ENCODE measurements at places on chromosomes 3 and 15.

DNA sequence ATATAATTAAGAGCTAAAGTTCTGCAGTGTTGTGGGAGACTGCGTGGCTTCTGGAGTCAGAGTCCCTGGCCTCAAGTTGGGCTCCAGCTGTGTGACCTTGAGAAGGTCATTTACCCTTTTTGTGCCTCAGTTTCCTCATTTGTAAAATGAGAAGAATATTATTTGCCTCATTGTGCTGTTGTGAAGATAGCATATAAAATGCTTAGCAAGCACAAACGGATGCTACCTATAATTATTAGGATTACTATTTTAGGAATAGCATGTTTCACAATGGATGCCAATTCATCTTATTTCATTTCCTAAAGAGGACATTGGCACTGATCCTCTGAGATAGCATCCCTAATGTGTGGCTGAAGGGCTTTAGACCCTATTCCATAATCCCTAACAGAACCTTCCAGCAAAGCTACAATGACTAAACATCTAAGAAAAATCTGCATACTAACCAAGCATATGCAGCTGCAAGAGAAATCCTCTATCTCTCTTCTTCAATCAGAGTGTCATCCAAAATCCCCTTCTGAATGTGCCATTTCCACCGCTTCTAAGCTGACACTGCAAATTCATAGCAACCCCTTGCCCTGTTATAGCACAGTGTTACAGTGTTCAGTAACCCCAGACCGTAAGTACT lies 148.3 kb downstream of the RBMS3 start:
- DNase-seq, result no peak

DNA sequence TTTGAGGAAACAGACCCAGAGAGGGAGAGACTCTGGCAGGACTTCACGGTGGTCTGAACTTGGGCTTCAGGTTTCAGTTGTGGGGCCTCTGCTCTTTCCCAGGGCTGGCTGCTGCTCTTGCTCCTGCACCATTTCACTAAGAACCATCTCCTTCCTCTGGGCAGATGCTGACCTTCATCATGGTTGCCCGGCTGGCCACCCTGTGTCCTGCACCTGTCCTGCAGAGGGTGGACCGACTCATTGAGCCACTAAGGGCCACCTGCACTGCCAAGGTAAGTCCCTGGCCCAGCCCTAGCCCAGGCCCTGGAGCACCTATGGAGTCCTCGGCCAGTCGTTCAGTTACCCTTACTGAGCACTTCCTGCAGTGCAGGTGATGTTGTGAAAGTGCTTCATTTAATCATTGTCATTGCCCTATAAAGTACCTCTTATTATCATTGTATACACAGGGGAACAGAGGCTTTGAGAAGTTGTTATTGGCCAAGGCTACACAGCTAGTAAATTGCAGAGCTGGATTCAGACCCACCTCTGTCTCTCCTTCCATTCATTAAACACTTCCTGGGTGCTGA lies 10.0 kb downstream of the RPL32 start:
- DNase-seq, result no peak

- no peak for DNase-seq
Observed at GRCh38 chr3:73363093-73363492, 261.6 kb downstream of the PDZRN3 start.

DNA sequence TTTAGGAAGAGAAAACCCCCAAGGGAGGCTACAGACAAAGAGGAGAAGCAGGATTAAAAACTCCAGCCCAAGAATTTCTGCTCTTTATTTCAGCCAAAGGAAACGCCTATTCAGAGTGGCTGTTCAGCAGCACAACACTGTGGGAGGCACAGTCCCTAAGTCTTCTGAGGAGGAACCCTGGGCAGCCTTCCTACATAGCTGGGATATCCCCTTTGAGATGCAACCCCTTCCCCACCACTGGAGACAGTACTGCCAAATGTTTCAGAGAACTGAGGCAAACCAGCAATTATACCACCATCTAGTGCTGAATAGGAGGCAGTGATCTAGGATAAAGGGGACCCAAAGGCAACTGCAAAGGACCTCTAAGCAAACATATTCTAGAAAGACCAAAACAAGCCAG lies 168.1 kb downstream of the VPS13C start:
- peak; percentile 78 for DNase-seq

DNA sequence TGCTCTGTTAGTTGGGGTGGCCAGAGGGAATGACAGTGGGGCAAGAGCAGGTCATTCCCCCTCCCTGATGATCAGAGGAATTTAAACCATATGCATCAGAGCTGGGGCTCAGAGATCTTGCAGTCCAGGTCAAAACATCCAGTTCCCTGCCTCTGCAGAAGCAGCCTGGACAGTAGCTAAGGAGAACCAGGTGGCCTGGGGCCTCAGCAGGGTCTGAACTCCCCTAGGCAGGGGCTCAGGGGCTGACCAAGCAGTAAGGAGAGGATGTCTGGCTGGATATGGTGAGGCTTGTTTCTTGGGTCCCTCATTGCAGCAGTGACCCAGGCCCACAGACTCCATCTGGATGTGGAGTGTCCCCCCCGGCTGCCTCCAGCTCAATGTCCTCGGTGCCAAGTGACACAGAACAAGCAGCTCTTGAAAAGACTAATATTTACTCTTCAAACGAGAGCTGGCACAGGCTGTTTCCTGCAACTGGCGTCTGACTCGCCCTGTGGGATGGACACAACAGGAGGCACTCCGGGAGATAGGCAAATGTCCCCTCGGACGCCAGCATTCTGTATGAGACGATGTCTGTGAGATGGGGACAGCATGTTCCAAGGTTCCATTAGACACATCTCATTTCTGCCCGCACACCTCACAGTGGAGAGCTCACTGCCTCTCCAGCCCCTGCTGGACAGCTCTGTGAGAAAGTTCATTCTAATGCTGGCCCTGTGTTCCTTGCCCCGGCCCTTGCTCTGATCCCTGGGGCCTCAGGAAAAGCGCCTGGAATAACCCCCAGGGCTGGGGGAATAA lies 37.1 kb downstream of the SEC22C start:
- DNase-seq, result no peak

GRCh38 chr15:45149060-45149459 lies 19.3 kb downstream of the DUOX1 start:
- no peak for DNase-seq

- no peak for DNase-seq
Observed at GRCh38 chr3:188520466-188520865, 366.5 kb downstream of the LPP start.

DNA sequence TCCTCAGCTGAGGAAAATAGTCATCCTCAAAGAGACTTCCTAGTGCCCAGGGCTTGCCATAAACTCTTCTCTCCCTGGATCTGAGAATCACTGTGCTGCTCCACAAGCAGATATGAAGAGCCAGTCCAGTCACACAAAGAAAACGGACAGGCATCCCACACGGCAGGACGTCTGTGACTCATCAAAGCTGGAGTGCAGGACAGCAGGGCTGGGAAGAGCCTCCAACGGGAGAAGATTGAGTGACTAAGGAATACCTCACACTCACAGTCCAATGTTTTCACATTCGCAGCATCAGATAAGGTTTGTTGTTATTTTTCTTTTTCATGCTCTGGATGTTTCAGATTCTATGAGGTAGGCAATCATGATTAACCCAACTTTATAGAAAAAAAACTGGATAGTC lies 57.8 kb downstream of the NEK10 start:
- DNase-seq, result peak; percentile 20

DNA sequence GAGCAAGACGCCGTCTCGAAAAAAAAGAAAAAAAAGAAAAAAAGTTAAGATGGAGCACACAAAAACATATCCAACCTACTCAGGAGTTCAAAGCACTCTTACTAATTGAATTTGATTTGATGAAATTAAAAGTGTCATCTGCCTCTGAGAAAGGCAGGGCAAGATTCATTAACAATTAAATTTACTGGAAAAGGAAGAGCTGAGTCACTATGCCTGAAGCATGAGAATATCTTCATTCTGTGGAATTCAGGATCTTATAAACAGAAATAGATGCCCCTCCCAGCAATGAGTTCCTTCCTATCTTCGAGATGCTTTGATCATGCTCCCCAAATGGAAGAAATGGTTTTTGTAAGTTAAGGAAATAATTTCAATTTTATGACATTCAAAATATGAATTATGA lies 61.0 kb upstream of the ST3GAL6 start:
- DNase-seq, result no peak

- no peak for DNase-seq
Observed at GRCh38 chr15:50257332-50257731, 8.2 kb downstream of the HDC start.

GRCh38 chr15:88987934-88988671 lies 74.9 kb upstream of the MFGE8 start:
- DNase-seq, result no peak

GRCh38 chr15:55267401-55268175 lies 22.0 kb downstream of the RAB27A start:
- no peak for DNase-seq

DNA sequence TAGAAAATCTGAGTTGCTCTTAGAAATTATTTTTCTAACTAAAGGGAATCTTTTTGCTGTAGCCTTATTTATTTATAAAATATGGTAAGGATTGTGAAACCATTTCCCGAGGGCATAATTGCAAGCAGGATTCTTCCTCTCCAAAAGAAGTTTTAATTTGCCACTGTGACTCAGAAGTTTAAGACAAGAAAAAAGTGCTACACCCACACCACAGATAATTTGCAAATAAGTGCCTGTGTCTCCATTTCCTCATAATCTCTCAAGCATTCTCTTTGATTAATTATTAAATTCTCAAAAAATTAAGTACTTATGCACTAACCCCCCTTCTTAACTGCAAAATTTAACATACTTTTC lies 43.6 kb downstream of the RASA2 start:
- DNase-seq, result no peak

DNA sequence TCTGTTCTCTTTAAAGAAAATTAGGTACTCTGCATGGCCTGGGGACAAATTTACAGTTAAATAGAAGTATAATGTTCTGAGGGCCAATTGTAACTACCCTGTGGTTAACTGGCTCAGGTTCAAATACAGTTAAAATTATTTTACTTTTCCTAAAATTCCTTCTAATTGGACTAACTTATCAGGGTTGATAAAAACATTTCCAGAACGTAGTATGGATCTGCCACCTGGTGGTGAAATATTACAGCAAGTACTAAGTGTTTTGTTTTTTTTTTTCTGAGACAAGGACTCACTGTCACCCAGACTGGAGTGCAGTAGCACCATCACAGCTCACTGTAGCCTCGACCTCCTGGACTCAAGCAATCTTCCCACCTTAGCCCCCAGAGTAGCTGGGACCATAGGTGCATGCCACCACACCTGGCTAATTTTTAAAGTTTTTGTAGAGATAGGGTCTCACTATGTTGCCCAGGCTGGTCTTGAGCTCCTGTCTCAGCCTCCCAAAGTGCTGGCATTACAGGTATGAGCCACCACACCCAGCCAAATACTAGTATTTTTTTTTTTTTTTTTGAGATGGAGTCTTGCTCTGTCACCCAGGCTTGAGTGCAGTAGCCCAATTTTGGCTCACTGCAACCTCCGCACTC lies 29.2 kb downstream of the NEO1 start:
- DNase-seq, result peak; percentile 13

DNA sequence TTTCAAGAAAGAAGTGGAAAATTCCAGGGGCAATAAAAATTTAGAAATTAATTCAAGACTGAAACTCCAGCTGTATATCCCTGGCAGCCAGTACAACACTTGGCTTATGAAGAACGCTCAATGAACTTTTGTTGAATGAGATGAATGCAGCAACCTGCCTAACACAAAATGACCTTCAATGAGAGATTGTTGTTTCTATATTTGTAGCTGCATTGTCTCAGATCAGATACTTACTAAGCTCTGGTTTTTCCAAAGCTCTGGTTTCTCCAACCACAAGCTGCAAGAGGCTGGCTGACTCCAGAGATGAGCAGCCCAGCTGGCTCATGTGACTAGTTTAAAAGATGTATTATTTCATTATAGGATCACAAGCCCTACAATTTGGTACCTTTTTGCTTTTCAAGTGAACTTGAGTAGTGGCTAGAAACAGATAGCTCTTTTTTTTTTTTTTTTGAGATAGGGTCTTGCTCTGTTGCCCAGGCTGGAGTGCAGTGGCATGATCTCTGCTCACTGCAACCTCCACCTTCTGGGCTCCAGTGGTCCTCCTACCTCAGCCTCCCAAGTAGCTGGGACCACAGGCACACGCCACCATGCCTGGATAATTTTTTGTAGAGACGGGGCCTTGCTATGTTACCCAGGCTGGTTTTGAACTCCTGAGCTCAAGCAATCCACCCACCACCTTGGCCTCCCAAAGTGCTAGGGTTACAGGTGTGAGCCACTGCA lies 57.4 kb downstream of the UMPS start:
- DNase-seq, result no peak

GRCh38 chr3:24004171-24004938 lies 59.3 kb downstream of the NR1D2 start:
- DNase-seq, result no peak

GRCh38 chr3:160677459-160677881 lies 510 bp downstream of the ARL14 start:
- no peak for DNase-seq

GRCh38 chr15:36882487-36883131 lies 217.7 kb downstream of the MEIS2 start:
- DNase-seq, result no peak

DNA sequence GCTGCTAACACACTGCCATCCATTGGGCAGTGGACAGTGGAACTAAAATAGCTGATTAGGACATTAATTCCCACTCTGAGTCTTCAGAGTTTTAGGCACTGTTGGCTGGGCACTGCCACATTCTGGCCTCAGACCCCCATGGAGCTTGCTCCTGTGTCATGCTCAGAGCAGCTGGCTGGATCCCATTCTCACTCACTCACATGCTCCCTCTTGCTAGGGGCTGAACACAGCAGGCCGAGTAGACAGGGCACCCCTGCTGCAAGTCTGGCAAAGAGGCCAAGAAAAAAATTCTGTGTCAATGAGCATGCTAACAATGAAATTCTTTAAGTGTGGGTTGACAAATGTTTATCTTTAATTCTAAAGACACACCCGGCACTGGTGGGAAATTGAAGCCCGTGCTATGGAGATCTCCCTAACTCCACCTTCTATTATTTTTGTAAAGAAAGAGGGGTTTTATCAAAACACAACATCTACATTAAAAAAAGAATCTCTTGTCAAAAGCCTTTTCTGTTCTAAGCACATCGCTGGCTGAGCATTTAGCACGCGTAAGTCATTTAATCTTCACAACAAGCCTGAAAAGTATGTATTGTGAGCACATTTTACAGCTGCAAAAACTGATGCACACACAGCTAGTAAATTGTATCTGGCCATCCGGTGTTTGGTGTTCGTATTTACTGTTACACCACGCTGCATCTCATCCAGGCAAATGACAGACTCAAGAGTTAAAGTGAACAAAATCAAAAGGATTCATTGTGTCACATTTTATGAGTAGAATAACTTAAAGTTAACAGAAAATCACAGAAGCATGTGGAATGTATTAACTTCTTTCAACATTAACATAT lies 362.1 kb downstream of the PLOD2 start:
- no peak for DNase-seq

GRCh38 chr3:57003676-57004075 lies 56.8 kb upstream of the SPATA12 start:
- no peak for DNase-seq
